SW 1271 (cell line): ENCODE measurements at places on chromosomes 7 and 10.

DNA sequence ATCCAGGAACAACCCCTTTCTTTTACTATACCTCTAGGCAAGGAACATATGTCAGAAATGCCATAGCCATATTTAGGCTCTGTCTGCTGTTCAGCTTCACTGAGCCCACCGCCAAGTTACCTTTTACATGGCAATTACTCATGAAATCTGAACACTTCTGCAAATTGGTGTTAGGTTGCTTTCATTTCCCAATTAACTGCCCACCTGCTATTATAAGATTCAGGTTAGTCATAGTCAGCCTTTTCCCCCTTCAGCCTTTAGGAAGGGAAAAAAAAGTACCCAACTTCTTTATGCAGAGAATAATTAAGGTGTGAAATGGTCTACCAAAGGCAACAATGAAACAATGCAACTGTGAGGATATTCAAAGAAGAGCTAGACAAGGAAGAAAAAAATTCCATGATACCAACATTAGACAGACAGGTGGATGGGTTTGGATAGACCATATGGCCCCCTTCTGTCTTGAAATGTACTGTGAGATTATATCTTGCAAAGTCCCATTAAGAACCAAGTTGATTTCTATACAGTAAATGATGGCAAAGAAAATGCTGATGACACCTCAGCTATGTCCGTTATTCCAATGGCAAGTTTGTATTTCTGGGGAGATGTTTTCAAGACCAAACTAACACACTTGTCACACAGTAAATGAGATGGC is 442.1 kb upstream of the NRP1 start:
- no peak for DNase-seq

DNA sequence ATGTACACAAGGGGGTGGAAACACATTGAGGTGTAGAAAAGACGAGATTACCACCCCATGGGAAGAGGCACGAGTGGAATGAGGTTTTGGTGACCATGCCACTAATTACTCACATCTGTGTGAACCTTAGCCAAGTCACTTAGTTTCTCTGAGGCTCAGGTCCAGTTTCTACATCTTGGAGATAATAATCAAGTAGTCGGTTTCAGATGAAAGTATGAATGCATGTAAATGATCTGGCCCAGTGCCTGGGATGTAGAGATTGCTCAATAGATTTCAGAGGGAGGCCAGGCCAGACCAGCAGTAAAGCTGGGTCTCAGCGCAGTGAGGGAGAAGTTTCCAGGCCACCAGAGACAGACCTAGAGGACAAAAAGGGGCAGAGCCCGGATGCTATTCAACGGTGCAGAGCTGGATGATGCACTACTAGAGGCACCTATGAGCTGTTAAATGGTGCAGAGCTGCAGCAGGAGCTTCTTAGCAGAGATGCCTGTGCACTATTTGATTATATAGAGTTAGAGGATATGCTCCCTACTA is 725.1 kb downstream of the GRID1 start:
- no peak for DNase-seq

DNA sequence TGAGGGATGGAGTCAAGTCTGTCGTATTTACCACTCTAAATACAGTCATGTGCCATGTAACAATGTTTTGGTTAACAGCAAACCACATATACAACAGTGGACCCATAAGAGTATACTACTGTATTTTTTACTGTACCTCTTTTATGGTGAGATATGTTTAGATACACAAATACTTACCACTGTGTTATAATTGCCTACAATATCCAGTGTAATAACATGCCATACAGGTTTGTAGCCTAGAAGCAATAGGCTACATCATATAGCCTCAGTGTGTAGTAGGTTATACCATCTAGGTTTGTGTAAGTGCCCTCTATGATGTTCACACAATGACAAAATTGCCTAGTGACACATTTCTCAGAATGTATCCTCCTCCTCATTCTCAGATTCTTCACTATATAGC is 110.4 kb downstream of the FAM107B start:
- no peak for DNase-seq

DNA sequence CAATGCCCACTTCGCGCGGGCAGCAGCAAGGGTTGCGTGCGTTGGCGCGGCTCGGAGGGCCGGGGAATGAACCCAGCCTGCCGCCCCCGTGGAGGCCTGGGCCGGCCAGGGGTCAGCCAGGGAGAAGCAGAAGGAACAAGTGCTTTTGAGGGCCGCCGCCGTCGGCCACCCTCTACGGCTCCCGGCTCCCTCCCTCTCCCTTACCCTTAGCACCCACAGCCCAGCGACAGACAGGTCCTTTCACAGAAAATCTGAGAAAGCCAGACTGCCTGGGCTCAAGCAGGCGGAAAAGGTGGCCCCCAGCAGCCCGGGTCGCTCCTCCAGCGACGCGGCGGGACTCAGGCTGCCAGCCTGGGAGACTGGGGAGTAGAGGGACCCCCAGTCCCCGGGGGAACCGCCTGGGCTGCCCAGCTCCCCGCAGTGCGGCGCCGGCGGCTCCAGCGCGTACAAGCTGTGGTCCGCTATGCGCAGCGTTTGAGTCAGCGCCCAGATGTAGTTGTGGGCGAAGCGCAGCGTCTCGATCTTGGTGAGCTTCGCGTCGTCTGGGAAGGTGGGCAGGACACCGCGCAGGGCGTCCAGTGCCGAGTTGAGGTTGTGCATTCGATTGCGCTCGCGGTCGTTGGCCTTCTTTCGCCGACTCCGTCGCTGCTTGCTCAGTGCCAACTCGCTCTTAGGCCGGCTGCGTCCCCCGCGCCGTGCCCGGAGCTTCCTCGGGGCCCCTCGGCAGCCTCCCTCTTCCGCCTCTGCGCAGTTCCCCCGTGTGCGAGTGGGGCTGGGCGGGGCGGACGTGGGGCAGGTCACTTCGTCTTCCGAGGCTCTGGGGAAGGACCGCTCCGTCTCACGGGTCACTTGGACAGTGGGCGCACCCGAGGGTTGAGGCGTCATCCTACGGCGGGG is 815 bp downstream of the NEUROG3 start:
- DNase-seq, result no peak

DNA sequence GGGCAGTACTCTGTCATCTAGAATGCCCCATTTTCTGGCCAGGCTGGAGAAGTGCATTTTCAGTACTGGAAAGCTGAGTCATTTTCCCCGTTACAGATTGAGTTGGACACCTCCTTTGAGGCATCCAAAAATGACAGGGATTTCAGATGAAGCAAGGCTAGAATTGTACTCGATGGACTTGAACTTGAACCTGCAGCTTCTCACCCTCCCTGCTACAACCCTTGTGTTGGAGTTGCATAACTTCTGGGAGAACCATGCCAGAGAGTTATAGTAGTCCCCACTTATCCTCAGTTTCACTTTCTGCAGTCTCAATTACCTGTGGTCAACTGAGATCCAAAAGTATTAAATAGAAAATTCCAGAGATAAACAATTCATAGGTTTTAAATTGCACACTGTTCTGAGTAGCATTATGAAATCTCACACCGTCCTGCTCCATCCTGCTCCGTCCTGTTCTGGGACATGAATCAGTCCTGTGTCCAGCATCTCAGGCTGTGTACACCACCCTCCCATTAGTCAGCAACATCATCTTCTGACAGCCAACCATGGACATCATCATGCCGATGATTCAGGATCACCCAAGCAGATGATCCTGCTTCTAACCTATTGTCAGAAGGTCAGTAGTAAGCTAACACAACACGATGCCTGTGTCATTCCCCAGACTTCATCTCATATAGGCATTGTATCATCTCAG is 363.7 kb downstream of the DPP6 start:
- no peak for DNase-seq

GRCh38 chr7:35533902-35534301 is 161.0 kb downstream of the HERPUD2 start:
- DNase-seq, result no peak

DNA sequence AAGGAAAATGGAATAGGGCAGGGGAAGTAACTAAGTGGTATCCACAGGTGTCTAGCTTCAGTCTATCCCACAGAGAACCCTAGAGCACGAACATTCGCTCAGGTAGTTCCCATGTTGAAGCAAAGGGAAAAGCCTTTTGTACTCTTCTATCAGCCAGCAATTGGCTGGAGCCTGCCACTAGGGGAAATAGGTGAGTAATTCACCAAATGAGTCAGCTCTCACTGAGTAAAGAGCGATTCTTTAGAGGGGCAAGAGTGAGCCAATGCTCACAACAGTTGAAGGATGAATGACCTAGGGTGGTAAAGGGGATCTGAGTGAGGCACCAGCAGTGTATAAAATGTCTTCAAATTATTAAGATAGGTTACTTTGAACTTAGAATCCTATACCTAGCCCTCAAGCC is 94.1 kb upstream of the ZNF800 start:
- no peak for DNase-seq

GRCh38 chr7:151629713-151630272 is 110.1 kb upstream of the RHEB start:
- DNase-seq, result no peak

DNA sequence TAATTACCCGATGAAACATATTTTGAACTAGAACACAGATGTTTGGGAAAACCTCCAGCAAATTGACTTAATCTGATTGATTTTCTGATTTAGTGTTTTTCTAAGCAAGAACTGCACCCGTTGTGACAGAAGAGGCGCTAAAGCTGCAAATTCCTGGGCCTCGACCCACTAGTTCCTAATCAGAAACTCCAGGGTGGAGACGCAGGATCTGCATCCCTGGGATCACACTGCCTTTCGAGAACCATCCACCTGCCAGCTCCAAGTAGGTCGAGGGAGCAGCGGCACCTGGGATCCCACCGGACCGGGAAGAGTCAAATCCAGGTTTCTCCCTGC is 136.8 kb upstream of the CDCA7L start:
- DNase-seq, result no peak

DNA sequence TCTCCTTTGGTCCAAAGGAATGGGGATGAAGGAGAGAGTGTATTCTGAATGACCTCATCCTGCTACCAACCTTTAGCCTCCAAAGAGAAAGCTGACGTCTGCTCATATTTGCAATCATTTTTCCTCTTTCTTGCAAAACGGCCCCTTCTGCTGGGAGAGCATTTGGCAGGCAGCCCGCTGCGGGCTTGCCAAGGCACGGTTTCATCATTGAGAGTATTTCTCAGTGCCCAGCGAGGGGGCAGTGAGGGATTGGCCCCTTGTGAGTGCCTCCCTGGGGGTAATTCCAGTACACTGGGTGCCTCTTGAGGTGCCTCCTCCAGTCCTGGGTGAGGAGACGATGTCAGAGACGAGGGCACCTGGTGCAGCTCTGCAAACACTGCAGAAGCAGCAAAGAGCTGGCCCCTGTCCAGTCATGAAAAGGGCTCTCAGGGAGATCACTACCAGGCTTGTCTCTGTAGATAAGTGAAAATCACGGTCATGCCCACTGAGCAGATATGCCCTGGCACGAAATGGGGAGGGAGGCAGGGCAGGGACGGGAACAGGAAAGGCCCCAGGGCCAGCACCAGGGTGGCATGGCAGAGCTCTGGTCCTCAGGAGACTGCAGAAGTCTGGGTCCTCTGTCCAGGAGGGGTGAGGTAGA is 48.7 kb upstream of the SHH start:
- no peak for DNase-seq

- DNase-seq, result no peak
These were observed 188.4 kb upstream of the CACNA2D1 start for GRCh38 chr7:82631998-82632397.

- no peak for DNase-seq
These were observed 702.3 kb downstream of the LRMDA start for GRCh38 chr10:76133597-76134255.

- DNase-seq, result no peak
These were observed 102.6 kb upstream of the DDC start for GRCh38 chr7:50667789-50668226.

GRCh38 chr7:123229426-123229825 is 29.7 kb upstream of the SLC13A1 start:
- no peak for DNase-seq

- no peak for DNase-seq
These were observed 60.0 kb downstream of the MINDY4 start for GRCh38 chr7:30831227-30831626.

DNA sequence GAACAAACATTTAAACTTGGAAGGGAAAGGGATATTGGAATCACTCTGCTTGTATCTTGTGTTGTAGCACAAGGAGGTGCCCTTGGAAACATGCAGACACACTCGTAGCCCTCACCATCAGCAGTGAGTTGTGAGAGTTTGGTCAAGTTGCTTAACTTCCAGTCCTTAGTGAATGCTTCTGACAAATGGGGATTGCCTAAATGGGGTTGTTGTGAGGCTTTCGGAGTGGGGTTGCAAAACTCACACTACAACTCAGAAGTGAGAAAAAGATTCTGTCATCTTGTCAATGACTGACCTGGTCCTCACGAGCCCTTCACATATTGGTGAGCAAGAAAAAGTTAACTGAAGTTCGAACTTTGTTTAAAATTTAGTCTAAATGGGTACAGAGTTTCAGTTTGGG is 29.0 kb upstream of the GSDME start:
- DNase-seq, result no peak

DNA sequence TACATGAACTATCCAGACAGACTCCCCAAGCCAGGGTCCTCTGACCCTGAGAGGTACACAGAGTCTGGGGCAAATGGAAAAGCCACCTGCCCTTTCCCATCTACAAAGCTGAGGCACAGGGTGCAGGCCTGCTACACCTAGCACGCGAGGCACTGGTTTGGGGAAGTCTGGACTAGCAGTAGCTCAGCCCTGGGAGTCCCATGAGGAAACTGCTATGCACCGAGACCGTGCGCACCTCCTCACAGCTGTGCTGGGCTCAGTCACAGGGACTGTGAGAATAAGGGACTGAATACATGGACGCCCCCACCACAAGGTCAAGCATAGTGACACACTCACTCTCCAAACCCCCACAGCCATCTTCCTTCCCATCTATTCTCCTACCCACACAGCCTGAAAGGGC is 8.2 kb downstream of the MAT1A start:
- no peak for DNase-seq

DNA sequence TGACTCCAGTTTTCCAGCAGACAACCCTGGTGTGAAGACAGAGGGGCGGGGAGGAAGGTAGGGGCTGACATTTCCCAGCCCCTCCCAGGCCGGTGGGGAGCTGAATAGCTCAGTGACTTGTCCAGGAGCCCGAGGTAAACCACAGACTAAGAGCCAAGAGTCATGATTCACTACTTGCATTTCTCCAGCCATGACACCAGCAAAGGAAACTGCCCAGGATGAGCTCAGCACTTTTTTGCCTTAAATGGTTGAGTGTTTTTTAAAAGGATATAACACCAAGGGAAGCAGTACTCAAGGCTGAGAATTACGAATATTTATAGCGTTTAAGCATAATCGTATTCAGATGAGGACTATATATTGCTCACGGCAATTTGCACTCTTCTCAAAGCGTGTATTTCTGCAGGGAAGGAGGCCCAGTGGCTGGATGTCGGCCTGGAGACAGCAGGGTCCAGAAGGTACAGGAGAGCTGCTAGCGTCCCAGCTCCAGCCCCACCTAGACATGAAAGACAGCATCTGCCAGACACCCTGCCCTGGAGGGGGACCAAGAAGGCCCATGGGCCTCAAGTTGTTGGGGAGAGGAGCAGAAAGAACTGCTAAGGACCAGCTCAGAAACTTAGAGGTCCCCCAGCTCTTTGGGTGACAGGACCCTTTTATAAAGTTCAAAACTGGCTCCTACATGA is 141.4 kb downstream of the GRID1 start:
- DNase-seq, result peak; percentile 3
